ENCODE measurements at places on chromosomes 1 and 21.

DNA sequence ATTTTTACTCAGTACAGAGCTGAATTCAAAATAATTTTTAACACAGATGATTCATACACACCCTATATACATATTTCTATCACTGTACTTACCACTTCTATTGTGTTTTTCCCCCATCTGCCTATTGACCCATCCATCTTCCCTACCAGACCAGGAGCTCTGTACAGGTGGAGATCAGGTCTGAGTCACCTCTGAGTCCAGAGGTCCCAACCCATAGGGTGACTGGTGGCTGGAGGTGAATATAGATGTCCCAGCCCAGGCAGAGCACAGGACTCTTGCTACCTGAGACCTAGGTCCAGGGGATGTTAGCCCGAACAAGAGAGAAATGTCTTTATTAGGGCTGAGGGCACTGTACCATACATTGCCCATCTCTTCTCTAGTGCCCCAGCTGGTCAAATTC lies 54.8 kb downstream of the DMAP1 start:
- DNase-seq = no peak

GRCh38 chr1:198318085-198318484 lies 161.3 kb downstream of the NEK7 start:
- DNase-seq = no peak

- no peak for DNase-seq
Measured at GRCh38 chr1:204711103-204711946, 25.8 kb upstream of the LRRN2 start.

DNA sequence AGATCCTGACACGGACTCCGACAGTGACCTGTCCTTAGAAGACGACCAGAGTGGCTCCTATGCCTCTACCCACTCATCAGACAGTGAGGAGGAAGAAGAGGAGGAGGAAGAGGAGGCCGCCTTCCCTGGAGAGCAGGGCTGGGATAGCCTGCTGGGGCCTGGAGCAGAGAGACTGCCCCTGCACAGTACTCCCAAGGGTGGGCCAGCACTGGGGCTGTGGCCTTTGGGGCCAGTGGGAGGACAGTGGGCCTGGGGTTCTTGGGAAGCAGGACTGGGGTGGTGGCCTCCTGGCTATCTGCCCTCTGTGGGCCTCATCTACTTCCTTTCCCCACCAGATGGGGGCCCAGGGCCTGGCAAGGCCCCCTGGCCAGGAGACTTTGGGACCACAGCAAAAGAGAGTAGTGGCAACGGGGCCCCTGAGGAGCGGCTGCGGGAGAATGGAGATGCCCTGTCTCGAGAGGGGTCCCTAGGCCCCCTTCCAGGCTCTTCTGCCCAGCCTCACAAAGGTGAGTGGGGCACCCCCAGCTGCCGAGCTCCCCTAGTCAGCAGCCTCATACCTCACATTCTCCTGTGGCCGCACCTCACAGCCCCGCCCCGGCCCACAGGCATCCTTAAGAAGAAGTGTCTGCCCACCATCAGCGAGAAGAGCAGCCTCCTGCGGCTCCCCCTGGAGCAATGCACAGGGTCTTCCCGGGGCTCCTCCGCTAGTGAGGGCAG lies 10.0 kb downstream of the PSRC1 start:
- DNase-seq = no peak

GRCh38 chr1:174659823-174660222 lies 212.1 kb downstream of the GPR52 start:
- no peak for DNase-seq

- DNase-seq = no peak
Measured at GRCh38 chr1:37472281-37472680, 2.1 kb upstream of the ZC3H12A start.
